ENCODE measurements at places on chromosomes 5 and 9.

DNA sequence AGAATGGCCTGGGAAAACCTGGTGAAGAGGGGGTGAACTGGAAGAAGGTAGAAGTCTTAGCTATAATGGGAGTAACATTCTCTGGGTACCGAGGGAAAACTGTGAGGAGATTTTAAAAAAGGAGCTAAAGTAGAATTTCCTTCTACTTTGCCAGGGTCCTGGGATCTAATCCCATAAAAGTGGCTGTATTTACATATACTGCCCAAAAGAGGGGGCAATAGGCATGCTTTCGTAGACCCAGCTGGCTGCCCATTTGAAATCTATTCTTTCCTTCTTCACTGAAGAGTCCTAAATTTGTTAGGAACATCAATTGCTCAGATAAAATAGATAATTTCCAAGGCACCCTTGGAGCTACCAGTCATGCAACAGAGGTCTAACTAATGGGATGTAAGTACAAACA, 159.2 kb downstream of the CDC42SE2 start:
- DNase-seq: no peak

- no peak for DNase-seq
Measured at GRCh38 chr9:109270971-109271925, 49.6 kb downstream of the EPB41L4B start.

- DNase-seq: no peak
Measured at GRCh38 chr5:150653145-150653761, 7.8 kb upstream of the MYOZ3 start.

GRCh38 chr5:158026304-158027031, 167.5 kb upstream of the CLINT1 start:
- DNase-seq: no peak

GRCh38 chr9:108606401-108606800, 249.4 kb downstream of the ACTL7B start:
- DNase-seq: no peak

GRCh38 chr9:14223081-14223480, 90.9 kb downstream of the NFIB start:
- DNase-seq: no peak

Data from activated CD4-positive, CD25-positive, alpha-beta regulatory T cell (primary cell).